ENCODE measurements at places on chromosomes 4 and X. TPM values are rescaled to one million over a fixed set of nuclear protein-coding genes. Genes with fewer than 3 reads are reported as not detected.

- no peaks in the 10 kb centered on the region for H3K27me3 ChIP-seq
- no peak overlapping the region for H3K27ac ChIP-seq
- no peak overlapping the region for H3K4me3 ChIP-seq
- no peaks in the 10 kb centered on the region for H3K4me1 ChIP-seq
- no peak for DNase-seq
Observed at GRCh38 chrX:123736333-123736921, 3.6 kb upstream of the THOC2 start.

The RHOXF2 gene
- not detected for total RNA-seq

The MAGEC2 gene
- total RNA-seq, result 0.17 TPM

DNA sequence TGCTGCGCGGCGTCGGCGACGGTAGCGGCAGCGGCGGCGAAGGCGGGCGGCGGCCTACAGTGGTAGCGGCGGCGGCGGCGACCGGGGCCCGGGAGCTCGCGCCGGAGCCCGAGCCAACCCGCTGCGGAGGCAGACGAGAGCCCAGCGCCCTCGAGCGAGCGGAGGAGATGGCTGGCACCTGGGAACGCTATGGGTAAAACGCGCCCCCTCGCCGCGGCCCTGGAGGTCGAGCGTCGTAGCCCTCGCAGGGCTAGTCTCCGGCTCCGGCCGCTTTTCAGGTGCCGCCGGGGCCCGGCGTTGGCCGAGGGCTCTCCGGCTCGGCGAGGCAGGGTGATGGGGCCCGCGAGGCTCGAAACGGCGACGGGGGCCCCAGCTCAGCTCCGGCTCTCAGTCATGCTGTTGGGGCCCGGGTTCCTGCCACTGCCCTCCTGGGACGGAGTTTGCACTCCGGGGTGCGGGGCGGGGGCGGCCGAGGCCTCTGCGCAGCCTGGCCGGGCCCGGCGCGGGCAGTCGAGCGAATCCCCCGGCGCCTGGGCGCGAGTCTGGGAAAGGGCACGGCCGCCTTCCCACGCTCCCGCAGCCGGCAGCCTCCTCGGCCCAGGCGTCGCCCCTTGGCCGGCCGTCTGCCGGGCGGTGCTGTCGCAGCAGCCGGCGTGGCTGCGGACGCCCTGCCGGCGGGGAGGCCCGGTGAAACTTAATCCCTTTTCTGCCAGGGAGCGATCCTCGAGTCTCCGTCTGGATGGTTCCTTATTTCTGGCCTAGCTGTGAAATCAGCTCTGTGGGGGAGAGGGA lies 768 bp downstream of the MID2 start:
- H3K27ac ChIP-seq, result peak overlapping the region; percentile 69
- peak overlapping the region; percentile 47 for H3K4me3 ChIP-seq
- H3K27me3 ChIP-seq, result no peaks in the 10 kb centered on the region
- DNase-seq, result peak; percentile 25

DNA sequence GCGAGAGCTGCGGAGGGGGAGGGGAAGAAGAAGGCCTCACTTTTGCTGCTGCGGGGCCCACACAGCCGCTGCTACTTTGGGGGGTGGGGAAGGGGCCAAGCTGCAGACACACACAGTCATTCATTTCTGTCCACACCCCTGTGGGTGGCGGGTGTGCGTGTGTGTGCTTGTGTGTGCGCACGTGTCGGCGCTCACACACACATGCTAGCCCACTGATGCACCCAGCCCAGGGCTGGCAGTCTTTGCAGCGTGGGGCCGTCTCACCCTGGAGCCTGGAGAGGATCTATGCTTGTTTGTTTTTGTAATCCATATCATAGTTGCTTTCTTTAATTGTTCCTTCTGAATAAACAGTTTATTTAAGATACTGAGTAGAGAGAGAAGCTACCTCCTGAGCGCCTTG lies 4.0 kb downstream of the DUSP9 start:
- no peaks in the 10 kb centered on the region for H3K36me3 ChIP-seq
- no peaks in the 10 kb centered on the region for H3K4me1 ChIP-seq
- H3K27ac ChIP-seq, result no peak overlapping the region
- H3K27me3 ChIP-seq, result peaks cover 17% of the 10 kb centered on the region
- DNase-seq, result no peak

DNA sequence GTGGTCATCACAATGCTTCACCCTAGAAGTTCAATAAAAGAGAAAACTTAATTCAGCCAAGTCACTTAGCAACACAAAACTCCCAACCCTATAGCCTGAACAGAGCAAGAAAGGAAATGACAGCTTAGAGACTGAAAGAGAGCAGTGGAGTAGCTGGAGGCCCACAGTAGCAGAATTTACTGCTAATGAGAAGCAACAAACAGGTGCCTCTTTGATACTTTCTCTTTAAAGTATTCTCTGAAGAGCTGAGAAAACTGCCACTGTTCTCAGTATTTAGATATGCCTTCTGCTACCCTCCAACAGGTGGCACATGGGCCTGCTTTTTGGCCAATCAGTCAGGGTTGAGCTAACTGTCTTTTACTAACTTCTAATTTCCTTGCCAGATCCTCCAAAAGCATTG lies 240.0 kb downstream of the GPC3 start:
- no peaks in the 10 kb centered on the region for H3K27me3 ChIP-seq
- H3K27ac ChIP-seq, result no peak overlapping the region
- no peaks in the 10 kb centered on the region for H3K36me3 ChIP-seq
- H3K4me3 ChIP-seq, result no peak overlapping the region
- no peaks in the 10 kb centered on the region for H3K4me1 ChIP-seq
- no peak for DNase-seq

The LAS1L gene
- total RNA-seq, result 35.4 TPM

DNA sequence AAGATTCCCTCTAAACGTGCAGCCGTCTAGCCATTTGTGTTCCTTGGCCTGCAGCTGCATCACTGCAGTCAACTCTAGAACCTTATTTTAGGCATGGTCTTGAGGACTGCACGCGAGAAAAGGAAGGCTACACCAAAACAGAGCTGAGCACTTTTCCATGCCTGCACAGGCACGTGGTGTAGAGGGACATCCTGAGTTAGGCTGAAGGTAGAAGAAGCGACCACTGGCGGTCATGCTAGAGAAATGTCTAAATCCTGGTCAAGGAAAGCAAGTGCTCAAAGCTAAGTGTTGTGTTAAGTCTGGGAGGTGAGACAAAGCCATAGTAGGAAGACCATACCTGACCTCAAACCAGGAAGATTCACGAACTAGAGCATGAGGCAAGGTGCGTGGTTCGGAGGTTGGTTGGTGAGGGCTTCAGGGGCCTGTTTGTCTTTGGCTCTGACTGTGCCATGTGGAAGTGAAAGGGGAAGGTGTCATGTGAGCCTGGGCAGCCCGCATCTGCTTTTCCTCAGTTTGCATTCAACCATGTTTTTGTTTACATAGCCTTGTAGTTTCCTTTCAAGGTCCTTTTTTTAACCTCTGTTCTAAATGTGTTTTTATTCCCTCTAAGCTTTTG lies 203.8 kb downstream of the AASDH start:
- DNase-seq, result no peak
- no peak overlapping the region for H3K27ac ChIP-seq
- H3K36me3 ChIP-seq, result no peaks in the 10 kb centered on the region
- no peaks in the 10 kb centered on the region for H3K4me1 ChIP-seq

DNA sequence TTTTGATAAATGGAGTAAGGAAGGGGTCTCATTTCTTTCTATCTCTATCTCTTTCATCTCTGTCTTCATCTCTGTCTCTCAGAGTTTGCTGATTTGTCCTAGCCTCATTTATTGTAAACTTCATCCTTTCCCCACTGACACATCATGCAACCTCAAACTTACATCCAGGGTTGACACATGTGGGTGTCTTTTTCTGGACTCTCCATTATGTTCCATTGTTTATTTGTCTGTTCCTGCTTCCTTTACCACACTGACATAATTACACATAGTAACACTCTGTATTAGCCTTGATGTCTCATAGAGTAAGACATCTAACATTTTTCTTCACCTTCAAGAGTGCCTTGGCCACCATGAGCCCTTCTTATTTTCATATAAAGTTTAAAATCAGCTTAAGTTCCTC lies 8.1 kb upstream of the SRD5A3 start:
- H3K27ac ChIP-seq, result no peak overlapping the region
- H3K4me3 ChIP-seq, result no peak overlapping the region
- no peaks in the 10 kb centered on the region for H3K36me3 ChIP-seq
- no peak for DNase-seq
- no peaks in the 10 kb centered on the region for H3K4me1 ChIP-seq
- no peaks in the 10 kb centered on the region for H3K27me3 ChIP-seq

The USP26 gene
- not detected for total RNA-seq

DNA sequence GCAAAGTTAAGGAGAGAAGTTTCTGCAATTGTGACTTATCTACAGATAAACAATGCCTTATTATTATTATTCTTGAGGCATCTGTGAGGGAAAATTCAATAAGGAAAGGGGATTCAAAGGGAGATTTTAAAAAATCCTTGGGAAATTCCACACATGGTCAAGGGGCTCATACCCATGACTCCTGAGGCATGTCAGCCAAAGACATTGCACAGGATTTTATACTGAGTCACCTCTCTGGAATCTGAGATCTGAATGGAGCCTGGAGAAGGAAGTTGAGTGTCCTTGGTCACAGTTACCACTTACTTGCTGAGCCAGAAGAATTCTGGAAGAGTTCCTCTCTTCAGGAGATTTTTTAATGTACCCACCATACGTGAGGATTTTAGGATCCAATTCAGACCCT lies 14.4 kb upstream of the CXCL8 start:
- no peak overlapping the region for H3K27ac ChIP-seq
- H3K4me1 ChIP-seq, result no peaks in the 10 kb centered on the region
- H3K27me3 ChIP-seq, result no peaks in the 10 kb centered on the region

The AKAP14 gene
- not detected for total RNA-seq

The OTC gene
- total RNA-seq, result 2.6 TPM

DNA sequence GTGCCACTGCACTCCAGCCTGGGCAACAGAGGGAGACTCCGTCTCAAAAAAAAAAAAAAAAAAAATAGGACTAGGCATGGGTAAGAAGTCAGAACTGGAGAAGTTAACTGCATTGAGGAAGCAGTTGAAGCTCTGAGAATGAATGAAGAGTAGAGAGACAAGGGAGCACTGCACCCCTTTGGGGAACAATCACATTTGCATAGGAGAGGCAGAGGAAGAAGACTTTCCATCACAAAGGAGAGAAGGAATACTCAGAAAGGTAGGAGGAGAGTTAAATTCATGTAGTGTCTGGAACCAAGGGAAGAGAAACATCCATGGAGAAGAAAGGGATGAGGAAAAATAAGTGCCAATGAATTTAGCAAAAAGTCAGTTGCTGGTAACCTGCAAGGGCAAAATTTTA lies 72.4 kb downstream of the GPC3 start:
- no peaks in the 10 kb centered on the region for H3K27me3 ChIP-seq
- no peak overlapping the region for H3K27ac ChIP-seq
- no peak overlapping the region for H3K4me3 ChIP-seq
- H3K36me3 ChIP-seq, result no peaks in the 10 kb centered on the region
- no peak for DNase-seq

DNA sequence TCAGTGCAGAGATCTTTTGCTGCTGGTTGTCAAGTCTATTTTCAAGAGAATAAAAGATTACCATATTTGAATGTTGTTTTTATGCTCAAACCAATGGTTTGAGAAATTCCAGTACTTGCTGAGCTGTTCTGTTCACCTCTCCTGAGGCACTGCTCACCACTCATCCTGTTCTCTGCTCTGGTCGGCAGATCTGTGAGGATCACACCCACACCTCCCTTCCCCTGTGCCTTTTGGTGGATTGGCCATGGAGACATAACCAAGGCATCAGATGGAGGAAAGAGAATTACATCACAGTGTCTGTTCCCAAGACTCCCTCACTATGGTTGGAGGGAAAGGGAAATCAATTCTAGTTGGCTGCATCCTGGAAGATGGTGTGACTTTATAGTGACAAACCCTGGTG lies 391.6 kb downstream of the ARHGAP24 start:
- H3K36me3 ChIP-seq, result no peaks in the 10 kb centered on the region
- DNase-seq, result no peak
- H3K4me3 ChIP-seq, result no peak overlapping the region
- no peaks in the 10 kb centered on the region for H3K4me1 ChIP-seq

DNA sequence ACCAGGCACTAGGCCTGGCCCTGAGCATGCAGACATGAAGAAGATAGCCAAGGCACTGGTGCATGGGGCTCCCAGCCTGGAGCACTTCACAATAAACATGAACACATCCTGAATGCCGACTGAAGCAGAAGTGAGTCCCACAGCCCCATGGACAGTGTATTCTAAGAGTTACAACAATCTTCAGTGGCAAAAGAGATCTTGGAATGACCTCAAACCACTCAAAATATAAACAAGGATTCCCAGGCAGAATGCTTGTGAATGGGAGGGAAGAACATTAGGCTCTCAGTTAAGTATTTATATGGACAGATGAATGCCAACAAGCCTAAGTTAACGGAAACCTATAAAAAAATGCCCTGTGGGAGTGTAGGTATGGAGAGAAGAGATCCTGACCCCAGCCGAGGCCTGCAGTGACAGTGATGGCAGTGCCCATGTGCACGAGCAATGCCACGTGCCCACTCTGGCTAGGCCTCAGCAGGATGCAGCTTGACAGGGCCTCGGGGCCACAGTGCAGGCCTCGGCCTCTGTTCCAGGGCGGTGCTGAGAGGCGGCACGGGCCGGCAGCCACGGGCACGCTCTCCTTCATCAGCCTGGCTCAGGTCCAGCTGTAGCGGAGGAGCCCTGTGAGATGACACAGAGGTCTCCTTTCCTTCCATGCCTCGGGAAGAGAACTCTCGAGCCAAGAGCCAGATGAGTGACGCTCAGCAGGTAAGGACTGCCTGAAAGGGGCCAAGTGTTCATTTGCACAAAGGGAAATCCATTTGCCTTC lies 49.2 kb downstream of the IRF2 start:
- H3K4me1 ChIP-seq, result peaks cover 7% of the 10 kb centered on the region
- H3K4me3 ChIP-seq, result no peak overlapping the region
- peaks cover 6% of the 10 kb centered on the region for H3K36me3 ChIP-seq
- no peaks in the 10 kb centered on the region for H3K27me3 ChIP-seq
- no peak for DNase-seq

- H3K36me3 ChIP-seq, result no peaks in the 10 kb centered on the region
- no peaks in the 10 kb centered on the region for H3K4me1 ChIP-seq
- H3K27ac ChIP-seq, result no peak overlapping the region
- H3K4me3 ChIP-seq, result no peak overlapping the region
- no peaks in the 10 kb centered on the region for H3K27me3 ChIP-seq
- no peak for DNase-seq
Observed at GRCh38 chr4:112881842-112882241, 167.6 kb upstream of the ANK2 start.

- H3K4me3 ChIP-seq, result no peak overlapping the region
- DNase-seq, result no peak
- no peaks in the 10 kb centered on the region for H3K27me3 ChIP-seq
- H3K36me3 ChIP-seq, result no peaks in the 10 kb centered on the region
Observed at GRCh38 chr4:110041735-110042134, 129.1 kb downstream of the EGF start.

GRCh38 chr4:97367878-97368277 lies 775.4 kb downstream of the STPG2 start:
- no peaks in the 10 kb centered on the region for H3K27me3 ChIP-seq
- H3K36me3 ChIP-seq, result no peaks in the 10 kb centered on the region
- DNase-seq, result no peak
- no peaks in the 10 kb centered on the region for H3K4me1 ChIP-seq

The TMEM184C gene
- 43.5 TPM for total RNA-seq

DNA sequence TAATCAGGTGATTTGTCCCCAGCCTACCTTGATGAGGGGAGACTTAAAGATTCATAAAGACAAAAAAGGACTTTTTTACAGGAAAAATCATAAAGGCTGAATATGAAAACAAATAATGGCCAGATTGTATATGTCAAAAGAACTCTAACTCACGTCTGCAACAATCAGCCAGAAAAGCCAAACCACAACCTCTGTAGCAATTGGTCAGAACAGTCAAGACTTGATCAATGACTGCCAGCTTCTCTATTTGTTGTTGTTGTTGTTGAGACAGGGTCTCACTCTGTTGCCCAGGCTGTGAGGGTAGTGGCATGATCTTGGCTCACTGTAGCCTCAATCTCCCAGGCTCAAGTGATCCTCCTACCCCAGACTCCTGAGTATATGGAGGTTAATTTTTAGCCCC lies 35.9 kb upstream of the PPA2 start:
- H3K27ac ChIP-seq, result no peak overlapping the region
- no peak for DNase-seq
- no peak overlapping the region for H3K4me3 ChIP-seq
- H3K36me3 ChIP-seq, result no peaks in the 10 kb centered on the region
- no peaks in the 10 kb centered on the region for H3K4me1 ChIP-seq

The LRCH2 gene
- 2.7 TPM for total RNA-seq
